Omental fat pad (tissue), 4 donors: ENCODE measurements at places on chromosomes 7 and 10. TPM values are rescaled to one million over a fixed set of nuclear protein-coding genes. Genes with fewer than 3 reads are reported as not detected.

DNA sequence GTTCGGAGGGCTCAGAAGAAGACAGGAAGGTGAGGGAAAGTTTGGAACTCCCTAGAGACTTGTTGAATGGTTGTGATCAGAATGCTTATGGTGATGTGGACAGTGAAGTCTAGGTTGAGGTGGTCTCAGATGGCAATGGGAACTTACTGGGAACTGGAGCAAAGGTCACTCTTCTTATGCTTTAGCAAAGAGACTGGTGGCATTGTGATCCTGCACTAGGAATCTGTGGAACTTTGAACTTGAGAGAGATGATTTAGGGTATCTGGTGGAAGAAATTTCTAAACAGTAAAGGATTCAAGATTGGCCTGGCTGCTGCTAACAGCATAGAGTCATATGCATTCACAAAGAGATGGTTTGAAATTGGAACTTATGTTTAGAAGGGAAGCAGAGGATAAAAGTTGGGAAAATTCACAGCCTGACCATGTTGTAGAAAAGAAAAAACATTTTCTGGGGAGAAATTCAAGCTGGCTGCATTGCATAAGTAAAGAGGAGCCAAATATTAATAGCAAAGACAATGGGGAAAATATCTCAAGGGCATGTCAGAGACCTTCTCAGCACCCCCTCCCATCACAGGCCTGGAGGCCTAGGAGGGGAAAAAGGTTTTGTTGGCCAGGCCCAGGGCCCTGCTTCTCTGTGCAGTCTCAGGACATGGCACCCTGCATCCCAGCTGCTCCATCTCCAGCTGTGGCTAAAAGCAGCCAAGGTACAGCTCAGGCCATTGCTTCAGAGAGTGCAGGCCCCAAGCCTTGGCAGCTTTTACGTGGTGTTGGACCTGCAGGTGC is 26.0 kb upstream of the ARHGAP12 start:
- DNase-seq: no peak

GRCh38 chr10:111379534-111380187 is 302.8 kb downstream of the ADRA2A start:
- DNase-seq: no peak

DNA sequence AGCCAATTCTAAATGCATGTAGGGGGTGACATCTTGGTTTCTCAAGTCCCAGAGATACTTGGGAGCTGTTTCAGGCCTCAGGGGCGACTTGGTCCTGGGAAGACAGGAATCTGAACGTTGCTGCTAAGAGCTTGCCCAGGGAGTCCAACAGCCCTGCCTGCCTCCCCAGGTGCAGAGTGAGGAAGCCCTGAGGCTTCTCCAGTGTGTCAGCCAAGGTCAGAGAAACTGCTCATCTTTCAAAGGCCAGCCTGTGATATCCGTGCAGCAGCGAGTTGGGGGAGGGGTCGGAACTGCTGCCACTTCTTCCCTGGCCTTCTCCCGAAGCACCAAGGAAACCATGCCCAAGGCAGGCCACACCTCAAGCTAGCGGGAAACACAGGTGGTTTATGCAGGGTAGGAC is 9.7 kb downstream of the GDF2 start:
- no peak for DNase-seq

DNA sequence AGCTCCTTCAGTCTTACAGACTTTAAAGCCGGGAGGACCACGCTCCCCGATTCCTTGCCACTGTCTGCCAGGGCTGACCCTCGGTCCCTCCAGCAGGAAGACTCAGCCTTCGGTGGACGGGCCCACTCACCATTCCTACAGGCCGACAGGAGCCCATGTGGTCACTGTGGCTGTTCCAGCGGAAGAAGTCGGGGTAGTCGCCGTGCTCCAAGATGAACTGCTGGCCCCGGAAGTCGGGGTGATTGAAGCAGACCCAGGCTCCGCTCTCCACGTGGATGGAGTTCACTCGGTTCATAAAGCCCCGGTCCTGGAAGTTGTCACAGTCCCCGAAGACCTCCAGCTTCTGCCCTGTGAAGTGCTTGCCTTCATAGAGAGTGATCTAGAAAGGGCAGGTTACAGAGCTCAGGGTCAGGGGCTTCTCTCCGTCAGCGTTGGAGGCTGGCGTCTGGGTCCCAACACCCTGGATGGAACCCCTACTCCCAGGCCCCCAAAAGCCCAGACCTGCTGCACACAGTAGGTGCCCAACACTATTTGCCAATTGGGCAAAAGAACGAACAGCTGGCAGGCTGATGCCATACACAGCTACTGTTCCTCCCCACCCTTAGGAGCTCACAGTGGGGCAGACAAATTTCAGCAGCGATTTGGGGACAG is 1.9 kb downstream of the CRYGN start:
- DNase-seq: no peak

DNA sequence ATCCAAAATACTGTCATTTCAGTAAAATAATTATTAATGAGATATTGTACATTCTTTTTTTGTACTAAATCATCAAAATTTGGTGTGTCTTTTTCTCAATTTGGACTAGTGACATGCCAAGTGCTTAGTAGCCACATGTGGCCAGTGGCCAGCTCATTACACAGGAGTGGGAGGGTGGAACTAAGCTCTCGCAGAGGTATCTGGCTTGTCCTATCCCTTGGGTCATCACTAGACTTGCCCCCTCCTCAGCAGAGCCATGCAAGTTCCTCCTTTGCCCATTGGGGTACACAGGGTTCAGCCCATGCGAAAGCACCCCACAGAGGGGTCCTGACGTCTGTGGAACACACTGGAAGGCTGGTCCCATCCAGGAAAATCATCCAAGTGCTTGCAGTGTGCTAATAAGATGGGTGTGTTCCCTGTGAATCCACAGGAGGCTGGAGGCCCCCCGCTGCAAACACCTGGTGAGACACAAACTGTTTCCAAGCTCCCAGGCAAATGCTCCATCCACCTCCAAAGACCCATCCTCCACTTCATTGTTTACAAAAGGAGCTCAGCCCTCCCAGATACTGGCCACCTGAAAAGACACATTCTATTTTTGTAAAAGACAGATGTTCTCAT is 1.3 kb downstream of the ARHGAP22 start:
- DNase-seq: no peak

DNA sequence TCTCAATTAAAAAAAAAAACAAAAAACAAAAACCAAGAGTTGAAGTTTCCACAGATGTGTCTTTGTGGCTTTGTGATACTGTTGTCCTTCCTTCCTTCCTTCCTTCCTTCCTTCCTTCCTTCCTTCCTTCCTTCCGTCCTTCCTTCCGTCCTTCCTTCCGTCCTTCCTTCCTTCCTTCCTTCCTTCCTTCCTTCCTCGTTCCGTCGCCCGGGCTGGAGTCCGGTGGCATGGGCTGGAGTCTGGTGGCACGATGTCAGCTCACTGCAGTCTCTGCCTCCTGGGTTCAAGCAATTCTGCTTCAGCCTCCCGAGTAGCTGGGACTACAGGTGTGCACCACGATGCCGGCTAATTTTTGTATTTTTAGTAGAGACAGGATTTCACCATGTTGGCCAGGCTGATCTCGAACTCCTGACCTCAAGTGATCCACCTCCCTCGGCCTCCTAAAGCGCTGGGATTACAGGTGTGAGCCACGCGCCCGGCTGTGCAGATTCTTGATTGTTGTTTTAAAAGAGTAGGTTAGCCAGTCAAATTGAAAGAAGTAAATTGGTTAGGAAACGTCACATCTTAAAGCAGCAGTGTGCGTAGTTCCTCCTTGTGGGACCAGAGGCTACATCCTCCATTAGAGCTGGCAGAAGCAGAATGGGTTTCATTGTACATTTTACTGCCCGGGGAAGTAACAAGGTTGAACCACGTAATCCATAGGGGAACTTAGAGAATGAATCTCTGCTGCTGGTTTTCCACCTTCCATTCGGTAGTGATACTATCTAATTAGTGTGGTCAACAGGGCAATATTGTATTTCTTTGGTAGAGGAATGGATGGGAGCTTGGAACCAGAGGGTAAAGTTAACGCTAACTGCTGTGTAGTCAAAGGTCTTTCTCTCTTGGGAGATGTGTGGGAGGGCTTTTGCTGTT is 20.6 kb downstream of the DNAJB6 start:
- no peak for DNase-seq

DNA sequence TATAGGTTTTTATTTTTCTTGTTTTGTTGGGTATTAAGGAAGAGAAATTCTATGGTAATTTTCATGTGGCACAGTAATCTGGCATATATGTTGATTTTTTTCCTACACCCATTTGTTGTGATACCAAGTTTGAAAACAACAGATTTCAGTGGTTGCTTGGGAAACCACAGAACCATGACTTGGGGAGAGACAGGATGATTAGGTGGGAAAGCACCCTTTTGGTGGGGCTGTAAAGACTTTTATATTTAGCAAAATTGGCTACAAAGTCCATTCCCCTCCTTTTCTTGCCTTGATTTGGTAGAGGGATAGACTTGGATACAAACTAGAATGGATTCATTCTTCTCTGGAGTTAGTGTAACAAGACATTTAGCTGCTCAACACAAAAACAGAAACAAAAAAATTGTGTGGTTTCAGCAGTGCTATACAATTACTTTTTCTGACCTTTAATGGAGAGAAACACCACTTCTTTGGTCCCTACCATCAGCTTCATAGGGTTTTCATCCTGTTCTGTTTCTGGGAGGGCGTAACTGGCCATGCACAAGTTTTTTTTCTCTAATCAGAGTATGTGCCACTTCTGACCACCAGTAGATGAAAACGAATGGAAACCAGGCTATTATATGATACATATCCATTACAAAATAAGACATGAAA is 52.7 kb downstream of the FIGNL1 start:
- no peak for DNase-seq

DRGX gene
- total RNA-seq: not detected

CNPY1 gene
- total RNA-seq: not detected

MSMB gene
- total RNA-seq: not detected
